ENCODE measurements at places on chromosomes 16 and 17.

DNA sequence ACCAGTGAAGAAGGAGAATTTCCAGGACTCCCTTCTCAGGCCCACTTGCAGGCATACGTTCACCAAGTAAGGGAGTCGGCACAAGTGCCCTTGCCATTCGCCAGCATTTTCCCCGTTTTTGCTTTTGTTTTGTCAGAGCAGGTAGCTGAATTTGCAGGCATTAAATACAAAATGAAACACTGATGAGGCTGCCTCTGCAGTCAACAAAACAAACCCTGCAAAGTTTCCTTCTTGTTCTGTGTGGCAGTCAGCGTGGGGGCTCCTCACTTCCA, 7.8 kb downstream of the GLOD4 start:
- no peaks in the 10 kb centered on the region for H3K27me3 ChIP-seq
- peaks cover 75% of the 10 kb centered on the region for H3K36me3 ChIP-seq
- DNase-seq, result no peak
- H3K4me1 ChIP-seq, result peaks cover 19% of the 10 kb centered on the region
- peak overlapping the region; percentile 81 for H3K27ac ChIP-seq

- DNase-seq, result peak; percentile 29
- H3K4me1 ChIP-seq, result peaks cover 3% of the 10 kb centered on the region
- H3K4me3 ChIP-seq, result no peak overlapping the region
- no peaks in the 10 kb centered on the region for H3K27me3 ChIP-seq
- no peak overlapping the region for H3K27ac ChIP-seq
- H3K36me3 ChIP-seq, result no peaks in the 10 kb centered on the region
Measured at GRCh38 chr17:56629531-56630075, 36.1 kb downstream of the NOG start.

- H3K27ac ChIP-seq, result no peak overlapping the region
- peaks cover 36% of the 10 kb centered on the region for H3K4me1 ChIP-seq
- H3K36me3 ChIP-seq, result no peaks in the 10 kb centered on the region
- no peak overlapping the region for H3K4me3 ChIP-seq
- DNase-seq, result no peak
Measured at GRCh38 chr16:17392127-17392856, 78.5 kb downstream of the XYLT1 start.

DNA sequence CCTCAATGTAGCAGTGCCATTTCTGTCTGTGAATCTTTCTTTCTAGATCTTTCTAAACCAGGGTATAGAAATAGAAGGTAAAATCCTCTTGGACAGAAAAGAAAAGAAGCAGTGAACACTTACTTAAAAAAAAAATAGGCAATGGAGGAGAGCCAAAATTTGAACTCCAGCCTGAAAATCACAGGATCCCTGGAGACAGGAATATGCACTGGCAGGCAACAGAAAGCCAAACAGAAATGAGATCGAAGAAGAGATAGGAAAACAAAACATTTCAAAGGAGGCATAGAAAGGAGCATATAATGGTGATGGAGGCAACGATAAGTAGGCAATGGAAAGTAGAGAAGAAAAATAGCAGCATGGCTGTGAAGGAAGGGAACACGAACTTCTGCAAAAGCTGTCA, 253.7 kb upstream of the HSBP1 start:
- peaks cover 3% of the 10 kb centered on the region for H3K27me3 ChIP-seq
- no peak overlapping the region for H3K27ac ChIP-seq
- DNase-seq, result no peak

DNA sequence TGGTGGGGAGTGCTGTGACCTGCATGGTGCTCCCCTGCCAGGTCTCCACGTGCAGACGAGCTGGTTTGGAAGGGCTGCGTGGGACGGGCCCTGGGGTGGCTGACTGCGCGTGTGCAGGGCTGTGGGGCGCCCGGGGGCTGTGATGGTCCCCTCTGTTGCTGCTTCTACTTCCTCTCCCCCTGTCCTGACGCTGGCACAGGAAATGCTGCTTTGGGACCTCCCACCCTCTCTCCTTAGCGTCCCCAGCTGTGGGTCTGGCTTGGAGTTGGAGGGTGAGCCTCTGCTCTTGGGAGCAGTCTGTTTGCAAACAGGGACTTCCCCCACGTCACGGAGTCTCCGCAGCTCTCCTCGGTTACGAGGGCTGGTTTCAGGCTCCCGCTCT, 35.2 kb downstream of the TSC2 start:
- H3K27ac ChIP-seq, result no peak overlapping the region
- no peaks in the 10 kb centered on the region for H3K27me3 ChIP-seq
- peaks cover 2% of the 10 kb centered on the region for H3K36me3 ChIP-seq
- no peak for DNase-seq

DNA sequence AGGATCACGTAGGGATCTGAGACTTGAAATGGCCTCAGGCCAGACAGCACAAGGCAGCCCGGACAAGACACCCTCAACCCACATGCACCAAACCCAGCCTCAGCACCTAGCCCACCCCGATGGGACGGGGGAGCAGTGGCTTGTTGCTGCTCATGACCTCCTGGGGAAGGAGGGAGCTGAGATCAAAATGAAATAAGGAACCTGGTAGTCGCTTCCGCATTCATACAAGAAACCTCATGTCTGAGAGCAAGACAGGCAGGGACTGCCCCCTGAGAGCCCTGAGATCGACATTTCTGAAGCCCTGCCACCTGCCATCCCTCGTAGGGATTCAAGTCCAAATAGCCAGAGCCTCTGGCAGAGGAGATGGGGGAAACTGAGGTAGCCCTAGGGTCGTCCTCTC, 5.7 kb upstream of the CEP131 start:
- H3K27ac ChIP-seq, result no peak overlapping the region
- H3K4me1 ChIP-seq, result peaks cover 14% of the 10 kb centered on the region
- DNase-seq, result no peak
- H3K36me3 ChIP-seq, result peaks cover 9% of the 10 kb centered on the region

Data from activated CD4-positive, alpha-beta T cell treated with anti-CD3 and anti-CD28 coated beads for 36 hours (primary cell).